ENCODE measurements at places on chromosomes 7 and 10.

DNA sequence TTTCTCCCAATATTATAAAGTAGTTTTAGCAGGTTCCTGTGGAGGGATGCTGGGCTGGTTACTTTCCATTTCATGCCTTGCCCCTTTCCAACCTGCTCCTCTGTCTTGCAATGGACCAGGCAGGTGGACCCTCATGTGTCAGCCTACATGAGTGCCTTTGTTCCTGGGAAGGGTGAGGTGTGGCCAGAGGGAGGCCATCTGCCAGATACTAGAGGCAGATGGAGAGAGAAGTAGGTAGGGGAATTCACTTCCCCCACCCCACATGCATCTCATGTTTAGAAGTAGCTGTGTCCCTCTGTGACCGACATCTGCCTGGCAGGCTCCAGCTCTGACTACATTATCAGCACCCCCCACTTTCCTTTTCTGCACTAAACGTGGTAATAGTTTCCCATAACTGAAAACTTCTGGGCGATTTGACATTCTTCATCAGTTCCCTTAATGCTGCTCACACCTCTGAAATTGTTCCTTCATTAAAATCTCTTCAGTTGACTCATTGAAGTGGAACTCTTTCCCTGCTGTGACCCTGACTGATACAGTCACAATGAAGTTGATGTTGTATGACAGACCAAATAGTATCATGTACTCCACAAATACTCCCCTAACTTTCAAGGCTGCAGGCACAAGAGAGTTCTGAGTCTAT lies 396.3 kb upstream of the FZD8 start:
- DNase-seq, result no peak

GRCh38 chr7:43784030-43784584 lies 25.6 kb downstream of the BLVRA start:
- DNase-seq, result no peak

- DNase-seq, result no peak
These were observed 504.1 kb upstream of the ANKRD30A start for GRCh38 chr10:36621346-36621745.

- no peak for DNase-seq
These were observed 184.5 kb upstream of the PHF14 start for GRCh38 chr7:10789170-10789569.

DNA sequence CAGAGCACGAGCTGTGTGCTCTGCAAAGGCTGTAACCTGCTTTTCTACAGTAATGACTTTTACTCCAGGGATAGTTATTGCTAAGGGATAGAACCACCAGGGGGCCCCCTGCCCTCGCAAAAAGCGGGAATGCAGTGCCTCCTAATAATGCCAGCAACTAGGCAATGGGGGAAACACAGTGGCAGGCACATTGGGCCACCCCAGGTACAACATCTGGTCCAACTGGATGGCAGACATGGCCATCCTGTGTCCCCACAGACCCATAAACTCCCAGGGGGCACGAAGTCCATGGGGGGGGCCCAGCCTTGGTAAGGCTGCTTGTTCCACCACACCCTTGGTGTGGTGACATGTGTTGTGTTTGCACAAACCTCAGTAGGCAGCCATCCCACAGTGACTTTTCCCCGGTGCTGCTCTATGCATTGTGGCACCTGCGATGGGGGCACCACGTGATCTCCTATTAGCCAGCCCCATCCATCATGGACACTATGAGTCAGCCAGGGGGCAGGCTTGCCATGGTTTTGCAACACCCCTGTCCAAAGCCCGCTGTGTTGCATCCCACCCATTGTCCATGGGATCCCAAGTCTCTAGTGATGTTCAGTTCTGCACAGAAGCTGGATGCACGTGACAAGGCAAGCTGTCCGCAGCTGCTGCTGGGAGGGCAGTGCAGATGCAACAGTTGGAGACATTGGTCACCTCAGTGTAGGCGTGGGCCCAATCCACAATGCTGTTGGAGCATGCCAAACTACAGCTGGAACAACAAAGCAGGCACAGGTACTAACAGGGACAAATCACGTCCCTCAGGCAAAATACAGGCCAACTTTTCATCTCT lies 84.0 kb downstream of the ANLN start:
- DNase-seq, result no peak

DNA sequence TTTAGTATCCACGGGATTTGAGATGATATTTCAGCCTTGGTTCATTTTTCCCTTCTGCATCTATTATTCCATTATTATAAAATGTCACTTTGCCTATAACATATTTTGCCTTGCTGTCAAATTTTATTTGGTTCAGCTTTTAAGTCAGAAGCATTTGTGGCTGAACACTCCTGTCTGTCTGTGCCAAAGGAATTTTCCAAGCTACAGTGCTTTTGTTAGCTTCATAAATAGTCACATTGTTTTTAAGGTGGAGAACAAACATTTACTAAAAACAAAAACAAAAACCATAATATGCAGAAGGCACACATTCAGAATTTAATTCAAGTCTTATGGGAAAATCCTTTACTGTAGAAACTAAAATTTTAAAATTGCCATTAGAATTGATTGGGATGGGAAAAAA lies 33.8 kb upstream of the ELMO1 start:
- no peak for DNase-seq

DNA sequence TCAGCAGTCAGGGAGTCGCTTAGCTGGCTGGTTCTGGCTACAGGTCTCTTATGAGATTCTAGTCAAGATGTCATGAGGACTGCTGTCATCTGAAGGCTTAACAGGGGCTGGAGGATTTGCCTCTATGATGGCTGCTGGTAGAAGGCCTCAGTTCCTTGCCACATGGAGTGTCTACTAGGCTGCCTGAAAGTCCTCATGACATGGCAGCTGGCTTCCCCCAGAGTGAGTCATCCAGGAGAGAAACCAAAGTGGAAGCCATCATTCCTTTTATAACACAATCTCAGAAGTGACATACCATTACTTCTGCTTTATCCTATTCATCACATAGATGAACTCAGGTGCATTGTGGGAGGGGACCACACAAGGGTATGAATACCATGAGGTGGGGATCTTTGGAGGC lies 75.1 kb downstream of the EXOC6 start:
- no peak for DNase-seq

DNA sequence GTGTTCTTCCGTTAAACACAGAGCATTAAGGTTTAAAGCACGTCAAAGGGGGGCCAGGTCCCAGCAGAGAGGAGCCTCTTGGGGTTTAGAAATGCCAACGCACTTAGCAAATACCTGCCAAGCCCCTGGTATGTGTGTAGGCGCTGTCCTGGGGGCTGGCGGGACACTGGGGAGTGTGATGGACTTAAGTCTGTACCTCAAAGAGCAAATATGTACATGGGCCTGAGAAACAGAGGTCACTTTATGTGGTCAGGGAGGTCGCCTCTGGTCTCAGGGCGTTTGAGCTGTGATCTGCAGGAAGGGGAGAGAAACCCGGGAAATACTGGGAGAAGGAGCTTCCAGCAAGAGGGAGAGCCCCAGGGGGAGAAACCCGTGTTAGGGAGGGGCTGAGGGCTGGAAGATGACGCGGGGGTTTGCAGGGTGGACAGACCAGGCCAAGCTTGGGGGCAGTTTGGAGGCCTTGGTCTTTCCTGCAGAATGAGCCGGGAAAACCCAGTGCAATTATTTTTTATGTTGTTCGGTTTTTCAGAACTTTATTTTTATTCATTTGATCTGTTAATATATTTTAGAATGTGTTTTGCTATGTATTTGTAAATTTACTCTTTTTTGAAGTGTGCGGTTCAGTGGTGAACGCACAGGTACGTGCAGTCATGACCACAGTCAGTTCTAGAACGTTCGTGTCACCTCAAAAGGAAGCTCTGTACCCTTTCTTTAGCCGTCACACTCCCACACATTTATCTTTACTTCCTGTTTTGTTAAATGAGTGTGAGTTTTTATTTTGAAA lies 441.4 kb upstream of the FOXK1 start:
- DNase-seq, result no peak

DNA sequence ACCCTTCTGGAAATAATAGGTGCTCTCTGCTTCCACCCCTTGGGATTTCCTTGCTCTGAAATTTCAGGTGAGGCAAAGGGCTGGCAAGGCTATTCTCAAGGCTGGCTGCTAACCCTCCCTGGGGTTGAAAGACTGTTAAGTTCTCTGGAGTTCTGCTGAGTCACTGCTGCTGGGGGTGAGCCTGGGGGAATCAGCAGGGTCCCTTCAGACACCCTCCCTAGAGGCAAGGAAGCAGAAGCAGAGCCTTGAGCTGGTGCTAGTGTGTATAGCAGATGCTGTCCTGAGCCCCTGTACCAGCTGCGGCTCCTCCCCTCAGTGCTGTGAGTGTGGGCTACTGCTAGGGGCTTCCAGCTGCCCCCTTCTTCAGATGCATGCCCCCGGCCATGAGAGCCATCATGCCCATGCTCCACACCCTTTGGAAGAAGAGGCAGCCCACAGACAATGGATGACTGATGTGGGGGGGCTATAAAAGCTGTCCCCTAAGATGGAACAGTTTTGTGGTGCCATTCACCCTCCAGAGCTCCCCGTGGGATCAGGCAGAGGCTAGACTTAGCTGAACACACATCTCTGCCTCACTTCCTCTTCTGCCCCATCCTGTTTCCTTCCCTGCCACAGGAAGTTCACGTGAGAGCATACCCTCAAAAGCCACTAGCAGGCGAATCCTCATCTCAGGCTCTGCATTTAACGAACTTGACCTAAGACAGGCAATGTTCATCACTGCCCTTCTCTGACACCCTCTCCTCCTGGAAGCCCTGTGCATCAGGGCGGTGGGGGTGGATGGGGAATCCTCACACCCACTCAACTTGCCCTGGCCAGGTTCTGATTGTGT lies 91.8 kb downstream of the SH3PXD2A start:
- no peak for DNase-seq

DNA sequence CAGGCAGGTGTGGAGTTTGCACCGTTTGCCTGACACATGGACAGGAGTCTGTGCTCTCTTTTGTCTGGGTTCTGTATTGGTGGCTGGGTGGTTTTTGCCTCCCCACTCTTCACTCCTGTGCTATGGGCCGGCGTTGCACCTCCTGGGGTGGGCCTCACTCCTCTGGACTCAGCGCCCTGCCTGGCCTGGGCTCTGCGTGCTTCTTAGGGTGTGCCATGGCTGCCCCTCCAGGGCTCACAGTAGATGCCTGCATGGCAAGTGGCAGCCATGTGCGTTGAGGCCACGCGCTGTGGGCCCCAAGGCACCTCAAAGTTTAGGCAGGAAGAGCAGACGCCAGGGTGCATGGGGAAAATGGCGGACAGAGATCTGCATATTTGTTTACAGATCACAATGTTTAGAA lies 319.8 kb downstream of the ADARB2 start:
- DNase-seq, result no peak

DNA sequence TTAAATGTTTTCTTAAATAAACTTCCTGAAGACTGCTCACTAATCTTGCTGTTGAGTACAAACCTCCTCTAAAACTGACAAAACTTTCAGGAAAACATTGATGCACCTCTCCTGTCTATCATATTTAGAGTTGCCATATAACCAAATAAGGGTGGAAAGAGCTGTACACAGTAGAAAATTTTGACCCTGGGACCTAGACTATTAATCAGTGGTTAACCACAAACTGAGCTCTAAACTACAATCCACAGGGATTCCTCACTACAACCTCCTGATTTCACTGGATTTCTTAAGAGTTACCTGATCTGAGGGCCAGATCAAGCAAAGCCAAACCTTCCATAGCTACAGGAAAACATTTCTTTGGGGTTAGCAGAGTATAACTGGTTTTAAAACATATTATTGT lies 39.9 kb upstream of the WNT16 start:
- DNase-seq, result no peak

- no peak for DNase-seq
These were observed 293.9 kb upstream of the DKK1 start for GRCh38 chr10:52020173-52020572.

GRCh38 chr7:5420067-5420880 lies 3.4 kb downstream of the TNRC18 start:
- no peak for DNase-seq

DNA sequence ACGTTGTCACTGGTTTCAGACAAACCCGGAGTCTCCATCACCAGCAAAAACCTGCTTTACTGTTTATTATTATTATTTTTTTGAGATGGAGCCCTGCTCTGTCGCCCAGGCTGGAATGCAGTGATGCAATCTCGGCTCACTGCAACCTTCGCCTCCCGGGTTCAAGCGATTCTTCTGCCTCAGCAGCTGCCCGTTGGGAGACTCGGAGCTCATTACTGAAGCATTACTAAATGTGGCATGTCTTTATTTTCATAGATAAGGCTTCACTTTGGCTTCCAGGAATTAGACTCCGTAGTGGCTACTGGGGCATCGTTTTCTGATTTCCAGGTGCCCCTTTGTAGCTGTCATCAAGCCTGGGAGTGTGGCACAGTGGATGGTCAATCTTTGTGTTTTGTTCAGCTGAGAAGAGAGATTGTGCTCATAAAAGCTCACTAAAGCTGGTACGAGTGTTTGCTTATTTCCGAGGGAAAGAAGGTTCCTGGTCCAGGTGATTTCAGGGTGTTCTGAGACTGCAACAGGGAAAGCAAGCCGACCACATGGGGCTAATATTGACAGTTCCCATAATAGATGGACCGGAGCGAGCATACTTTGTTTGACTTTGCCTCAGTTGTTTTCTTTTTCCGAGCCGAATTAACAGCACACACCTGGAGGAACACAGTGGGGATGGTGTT lies 163.1 kb downstream of the CAMK1D start:
- DNase-seq, result no peak

- no peak for DNase-seq
These were observed 211.9 kb upstream of the CHRM2 start for GRCh38 chr7:136656516-136656915.

GRCh38 chr10:106947643-106948042 lies 216.9 kb downstream of the SORCS1 start:
- no peak for DNase-seq

DNA sequence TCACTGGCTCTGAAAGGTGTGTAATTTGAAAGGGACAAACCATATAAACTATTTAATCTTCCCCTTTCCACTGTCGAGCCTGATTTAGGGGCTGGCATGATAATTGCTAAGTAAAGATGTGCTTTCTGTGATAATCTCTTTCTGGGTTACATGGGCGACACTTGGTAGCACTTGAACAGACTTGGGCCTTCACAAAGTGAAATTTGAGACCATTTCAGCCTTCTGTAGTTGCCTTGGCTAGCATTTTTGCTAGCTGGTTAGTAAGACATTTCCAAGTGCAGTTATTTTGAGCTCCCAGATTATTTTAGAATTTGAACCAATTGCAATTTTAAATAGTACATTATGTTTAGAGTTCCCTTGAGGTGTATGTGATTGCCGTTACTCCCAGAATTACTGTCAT lies 432.7 kb upstream of the GALNT17 start:
- no peak for DNase-seq

GRCh38 chr7:101386177-101386557 lies 23.5 kb downstream of the COL26A1 start:
- no peak for DNase-seq

DNA sequence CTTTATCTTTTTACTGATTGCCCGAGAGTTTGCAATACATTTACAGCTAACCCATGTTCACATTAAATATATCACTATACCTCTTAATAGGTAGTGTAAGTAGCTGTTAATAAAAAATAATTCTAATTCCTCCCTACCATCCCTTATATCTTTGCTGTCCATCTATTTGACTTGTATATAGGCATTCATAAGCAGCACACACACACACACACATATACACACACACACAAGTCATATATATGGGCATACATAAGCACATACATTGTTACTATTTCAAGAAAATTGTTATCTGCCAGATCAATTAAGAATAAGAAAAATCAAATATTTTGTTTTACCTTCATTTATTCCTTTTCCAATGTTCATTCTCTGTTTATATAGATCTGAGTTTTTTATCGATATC lies 176.4 kb downstream of the PPP1R3A start:
- no peak for DNase-seq

Measured in stimulated activated CD8-positive, alpha-beta memory T cell treated with anti-CD3 and anti-CD28 coated beads, Interleukin-15, amount 100 ng/mL, for 4 hours (primary cell).